AG04449 (cell line): ENCODE measurements at places on chromosomes 7 and 10.

GRCh38 chr7:131219312-131220041, 108.2 kb upstream of the MKLN1 start:
- no peak for DNase-seq

- DNase-seq = peak; percentile 87
These were observed 140.5 kb downstream of the PRKAG2 start for GRCh38 chr7:151736403-151736909.

- DNase-seq = no peak
These were observed 17.7 kb upstream of the NODAL start for GRCh38 chr10:70459061-70459773.

DNA sequence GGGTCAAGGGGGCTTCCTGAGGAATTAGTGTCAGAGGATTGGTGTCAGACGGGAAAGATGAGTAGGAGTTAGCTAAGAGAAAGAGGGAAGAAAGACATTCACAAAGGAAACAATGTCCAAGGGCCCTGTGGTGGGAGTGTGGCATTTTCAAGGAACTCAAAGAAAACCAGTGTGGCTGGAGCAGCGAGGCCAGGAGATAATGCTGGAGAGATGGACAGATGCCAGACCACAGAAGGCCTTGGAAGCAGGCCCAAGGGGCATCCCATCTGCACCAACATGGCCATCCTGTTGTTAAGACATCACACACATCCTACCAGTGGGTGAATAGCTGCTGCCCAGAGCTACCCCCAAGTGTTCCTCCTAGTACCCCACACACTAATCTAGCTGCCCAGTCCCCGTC, 36.1 kb upstream of the CUL1 start:
- no peak for DNase-seq

DNA sequence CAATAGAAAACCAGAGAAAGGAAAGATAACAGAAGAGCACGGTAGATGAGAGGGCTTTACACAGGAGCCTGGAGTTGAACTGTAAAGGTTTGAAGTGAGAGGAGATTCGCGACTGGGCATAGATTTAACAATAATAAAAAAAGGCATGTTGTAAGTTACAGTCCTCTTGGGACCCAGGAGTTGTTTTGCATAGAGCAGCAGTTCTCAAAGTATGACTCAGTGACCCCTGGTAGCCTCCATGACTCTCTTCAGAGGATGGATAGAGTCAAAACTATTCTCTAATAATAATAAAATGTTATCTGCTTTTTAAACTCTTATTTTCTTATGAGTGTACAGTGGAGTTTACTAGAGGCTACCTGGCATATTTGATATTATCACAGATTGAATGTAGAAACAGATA, 262.3 kb downstream of the SORCS3 start:
- no peak for DNase-seq

- DNase-seq = no peak
These were observed 80.4 kb downstream of the VIPR2 start for GRCh38 chr7:159064121-159064815.

GRCh38 chr10:91562839-91563581, 69.9 kb downstream of the PPP1R3C start:
- no peak for DNase-seq

DNA sequence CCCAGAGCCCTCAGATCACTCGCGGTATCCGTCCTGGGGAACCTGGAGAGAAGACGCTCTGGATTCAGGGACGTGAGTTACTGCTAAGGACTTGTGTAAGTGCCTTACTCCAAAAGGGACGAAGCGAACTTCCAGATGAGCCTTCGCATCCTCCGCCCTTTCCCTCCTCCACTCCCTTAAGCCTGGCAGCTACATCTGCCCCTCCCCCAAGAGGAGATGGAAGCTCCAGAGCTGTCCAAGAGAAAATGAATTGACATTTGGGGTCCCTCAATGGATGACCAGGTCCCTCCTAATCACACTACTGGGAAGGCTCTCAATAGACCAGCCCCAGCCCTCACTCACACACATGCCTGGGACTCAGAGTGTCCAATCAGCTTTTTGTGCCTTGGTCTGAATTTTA, 31.3 kb upstream of the GDF10 start:
- DNase-seq = no peak

- DNase-seq = no peak
These were observed 28.1 kb upstream of the TRIM8 start for GRCh38 chr10:102616066-102616770.

- no peak for DNase-seq
These were observed 685.3 kb upstream of the GALNT17 start for GRCh38 chr7:70446448-70447143.

GRCh38 chr10:62239994-62240393, 28.6 kb downstream of the RTKN2 start:
- DNase-seq = no peak

GRCh38 chr10:131145756-131146155, 165.8 kb downstream of the TCERG1L start:
- no peak for DNase-seq

GRCh38 chr7:16419859-16420258, 1.5 kb downstream of the CRPPA start:
- DNase-seq = no peak

DNA sequence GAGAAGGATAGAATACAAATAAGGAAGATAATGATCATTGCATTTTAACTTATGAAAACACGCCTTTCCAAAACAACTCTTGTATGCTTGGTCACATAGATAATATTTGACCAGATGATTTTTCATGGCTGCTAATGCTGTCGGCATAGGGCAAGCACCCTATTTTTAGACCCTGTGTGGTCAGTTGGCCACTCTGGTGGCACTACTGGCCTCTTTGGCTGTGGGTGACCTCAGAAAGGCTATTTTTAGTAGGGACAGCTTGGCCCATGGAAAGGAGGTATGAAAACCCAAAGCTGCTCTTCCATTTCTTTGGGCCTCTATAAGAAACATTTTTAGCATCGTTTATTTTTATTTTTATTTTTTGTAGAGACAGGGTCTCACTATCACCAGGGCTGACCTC, 12.3 kb downstream of the BMPER start:
- DNase-seq = no peak

DNA sequence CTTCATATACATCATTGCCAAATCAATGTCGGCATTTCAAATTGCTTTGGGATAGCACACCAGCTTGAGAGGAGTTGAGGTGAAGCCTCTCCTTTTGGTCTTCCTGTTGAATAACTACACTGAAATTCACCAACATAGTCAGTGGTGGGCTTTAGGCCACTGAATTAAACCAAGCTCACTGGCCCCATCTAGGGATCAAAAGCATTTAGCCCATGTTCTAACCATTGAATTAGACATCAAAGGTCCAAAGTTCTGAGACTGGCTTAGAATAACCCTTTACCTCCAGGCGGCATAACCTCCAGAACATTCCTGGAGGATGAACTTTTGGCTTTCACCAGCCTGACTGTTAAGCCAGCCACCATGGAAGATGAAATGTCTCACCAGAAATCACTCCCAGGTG, 54.6 kb downstream of the BPGM start:
- DNase-seq = no peak
